AG04449 (cell line): ENCODE measurements at places on chromosomes 16 and 17.

GRCh38 chr16:4847774-4848587 is 700 bp downstream of the UBN1 start:
- no peak for DNase-seq

DNA sequence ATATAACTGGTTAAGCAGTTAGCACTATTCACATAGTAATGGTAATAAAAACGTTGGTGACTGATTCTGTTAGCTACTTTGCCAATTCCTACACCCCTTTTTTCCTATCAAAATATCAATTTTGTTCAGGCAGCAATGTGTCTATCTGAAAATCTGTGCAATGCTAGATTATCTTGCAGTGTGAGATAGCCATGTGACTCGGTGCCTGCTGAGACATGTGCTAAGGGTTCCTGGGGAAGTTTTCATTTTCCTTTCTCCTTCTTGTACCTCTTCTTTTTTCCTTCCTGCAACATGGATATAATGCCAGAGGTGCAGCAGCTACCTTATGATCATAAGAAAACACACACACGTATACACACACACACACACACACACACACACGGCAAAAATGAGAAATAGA is 100.5 kb upstream of the SHISA6 start:
- DNase-seq: no peak

- no peak for DNase-seq
Measured at GRCh38 chr16:83849421-83849820, 41.6 kb downstream of the HSBP1 start.

DNA sequence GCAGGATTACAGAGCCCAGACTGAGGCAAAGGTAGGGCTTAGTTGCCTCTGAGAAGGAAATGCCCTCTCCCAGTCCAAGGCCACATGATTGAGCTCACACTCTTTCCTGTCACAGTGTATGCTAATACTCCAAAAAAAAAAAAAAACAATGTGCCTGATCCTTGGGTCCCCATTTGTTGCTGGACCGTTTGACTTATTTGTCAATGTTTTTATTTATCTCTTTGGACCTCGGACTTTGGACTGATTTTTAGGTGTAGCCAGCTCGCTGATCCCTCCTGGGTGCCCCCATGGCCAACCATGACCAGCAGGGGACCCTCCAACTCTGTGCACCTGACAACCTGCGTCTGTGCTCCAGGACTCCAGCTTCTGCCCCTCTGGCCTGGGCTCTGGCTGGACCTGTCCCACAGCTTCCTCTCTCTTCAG is 622 bp upstream of the CCL16 start:
- no peak for DNase-seq

DNA sequence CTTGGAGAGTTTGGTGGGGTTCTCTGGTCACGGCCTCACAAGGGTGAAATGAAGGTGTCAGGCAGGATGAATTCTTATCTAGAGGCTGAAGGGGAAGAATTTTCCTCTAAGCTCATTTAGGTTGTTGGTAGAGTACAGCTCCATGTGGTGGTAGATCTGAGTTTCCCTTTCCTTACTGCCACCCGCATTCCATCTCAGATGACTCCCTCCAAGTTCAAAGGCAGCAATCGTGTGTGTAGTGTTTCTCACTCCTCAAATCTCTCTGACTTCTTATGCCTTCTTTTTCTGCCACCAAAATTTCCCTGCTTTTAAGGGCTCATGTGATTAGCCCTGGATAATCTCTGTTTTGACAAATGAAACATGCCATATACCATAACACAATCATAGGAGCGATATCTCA is 135.5 kb upstream of the MYOCD start:
- DNase-seq: no peak

DNA sequence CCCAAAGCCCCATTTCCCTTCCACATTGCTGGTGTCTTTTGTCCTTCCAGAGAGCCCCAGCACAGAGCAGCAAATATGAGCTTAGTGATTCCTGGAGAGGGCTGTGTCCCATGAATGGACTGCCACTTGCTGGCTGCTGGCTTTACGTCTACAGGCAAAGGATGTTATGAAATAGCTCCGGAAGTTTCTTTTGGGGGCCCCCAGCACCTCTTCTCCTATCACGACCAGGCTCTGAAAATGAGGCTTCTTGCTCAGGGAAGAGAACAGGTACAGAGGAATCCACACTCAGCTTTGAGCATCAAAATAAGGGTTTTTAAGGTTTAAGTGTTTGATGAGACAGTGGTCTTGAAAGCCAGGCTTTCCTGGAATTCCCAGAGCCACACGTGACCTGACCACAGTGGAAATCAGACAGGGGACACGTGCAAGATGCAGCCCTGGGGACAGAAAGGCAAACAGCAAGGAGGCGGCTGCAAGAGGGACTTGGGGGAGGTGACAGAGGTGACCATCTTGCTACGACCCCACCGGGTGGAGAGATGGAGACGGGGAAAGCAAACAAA is 58.1 kb downstream of the ZDHHC7 start:
- DNase-seq: no peak

DNA sequence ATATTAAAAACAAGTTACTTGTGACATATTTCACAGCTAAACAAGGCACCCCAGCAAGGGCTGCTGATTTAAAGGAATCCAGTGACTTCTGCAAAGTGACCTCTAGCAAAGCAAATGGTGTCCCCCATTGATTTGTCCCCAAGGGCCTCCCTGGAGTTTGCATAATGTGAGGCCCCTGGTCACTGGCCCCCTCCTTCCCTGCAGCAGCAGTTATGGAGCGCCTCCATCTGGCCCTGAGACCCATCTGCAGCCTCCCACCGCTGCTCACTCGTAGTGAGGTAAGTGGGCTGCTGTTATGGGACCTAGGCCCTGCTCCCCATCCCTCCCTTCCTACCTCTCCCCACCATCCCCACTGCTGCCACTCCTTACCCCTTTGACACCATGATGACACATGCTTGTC is 19.6 kb upstream of the EEF2K start:
- DNase-seq: no peak

DNA sequence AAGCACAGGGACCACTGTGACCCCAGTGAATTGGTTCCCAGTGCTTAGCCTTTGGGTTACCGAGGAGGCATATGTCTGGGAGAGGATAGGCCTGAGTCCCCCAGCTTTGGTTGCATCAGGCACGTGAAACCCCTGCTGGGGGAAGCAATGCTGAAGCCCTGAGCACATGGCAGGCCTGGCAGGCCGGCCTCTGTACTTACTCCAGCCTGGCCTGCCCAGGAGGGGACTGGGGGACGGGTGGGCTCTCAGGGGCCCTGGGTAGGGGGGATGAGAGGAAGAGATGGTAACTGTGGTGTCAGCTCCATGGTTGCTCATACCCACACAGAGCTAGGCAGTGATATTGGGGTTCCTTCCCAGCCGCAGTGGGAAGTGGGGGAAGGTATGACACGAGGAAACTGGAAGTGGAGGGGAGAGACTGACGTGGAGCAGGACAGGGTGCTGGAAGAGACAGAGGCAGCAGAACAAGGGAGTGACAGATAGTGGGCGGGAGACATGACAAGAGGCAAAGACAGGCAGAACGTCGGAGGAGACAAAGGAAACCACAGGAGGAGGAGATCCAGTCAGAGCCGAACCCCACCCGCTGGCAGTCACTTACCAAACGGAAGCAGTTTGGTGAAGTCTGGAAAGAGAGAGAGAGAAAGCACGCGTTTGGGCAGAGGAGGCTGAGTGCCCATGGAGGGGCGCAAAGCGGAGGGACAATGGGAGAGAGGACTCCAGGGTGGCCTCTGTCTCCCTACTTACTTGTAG is 9.1 kb downstream of the TMEM208 start:
- no peak for DNase-seq

GRCh38 chr16:88066680-88067529 is 115.7 kb downstream of the BANP start:
- no peak for DNase-seq

- DNase-seq: no peak
Measured at GRCh38 chr17:1473841-1474240, 17.8 kb upstream of the CRK start.

DNA sequence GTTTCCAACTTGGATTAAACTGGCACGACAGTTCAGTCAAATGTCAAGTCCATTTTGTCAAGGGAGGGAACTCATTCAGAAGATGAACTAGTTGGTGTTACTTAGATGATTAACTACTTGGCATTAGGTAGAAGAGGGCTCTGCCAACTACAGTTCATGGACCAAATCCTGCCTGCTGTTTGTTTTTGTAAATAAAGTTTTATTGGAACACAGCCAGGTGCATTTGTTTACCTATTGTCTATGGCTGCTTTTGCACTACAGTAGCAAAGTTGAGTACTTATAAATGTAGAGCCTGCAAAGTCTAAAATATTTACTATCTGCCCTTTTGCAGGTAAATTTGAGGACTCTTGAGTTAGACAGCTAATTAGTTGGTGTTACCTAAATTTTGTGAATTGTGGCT is 410.0 kb downstream of the MAF start:
- no peak for DNase-seq

DNA sequence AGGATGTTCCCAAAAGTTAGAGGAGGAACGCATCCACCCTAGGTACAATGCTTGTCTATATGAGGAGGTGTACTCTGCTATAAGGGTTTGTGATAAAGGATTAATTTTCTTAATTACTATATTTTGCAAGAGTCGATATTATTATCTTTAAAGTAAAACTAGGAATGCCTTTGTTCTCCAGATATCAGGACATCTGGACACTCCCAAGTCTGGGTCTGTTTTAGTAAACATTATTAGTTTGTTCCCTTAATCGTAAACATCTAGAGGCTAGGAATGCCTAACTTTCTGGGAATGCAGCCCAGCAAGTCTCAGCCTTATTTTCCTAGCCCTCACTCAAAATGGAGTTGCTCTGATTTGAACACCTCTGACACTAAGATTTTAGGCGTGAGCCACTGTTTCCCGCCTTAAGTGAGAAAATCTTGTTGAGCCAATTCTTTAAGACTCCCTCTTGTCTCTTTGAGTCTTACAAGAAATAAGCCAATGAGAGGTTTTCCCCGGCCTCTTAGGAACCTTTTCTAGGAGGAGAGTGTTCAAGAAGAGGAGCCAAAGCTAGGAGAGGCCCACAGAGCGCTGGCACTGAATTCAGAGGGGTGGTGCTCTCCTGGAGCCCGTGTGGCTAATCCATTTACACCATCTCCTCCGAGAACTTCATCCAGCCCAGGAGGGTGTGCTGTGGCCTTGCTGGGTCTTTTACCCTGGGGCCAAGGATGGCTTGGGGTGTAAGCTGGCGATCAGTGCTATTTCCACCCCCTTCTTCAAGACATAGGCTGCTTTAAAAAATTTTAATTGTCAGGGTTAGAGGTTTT is 40.9 kb downstream of the SMARCE1 start:
- no peak for DNase-seq

GRCh38 chr17:19346351-19347255 is 15.9 kb downstream of the B9D1 start:
- DNase-seq: peak; percentile 62

GRCh38 chr17:10060526-10060925 is 137.9 kb downstream of the GAS7 start:
- no peak for DNase-seq

DNA sequence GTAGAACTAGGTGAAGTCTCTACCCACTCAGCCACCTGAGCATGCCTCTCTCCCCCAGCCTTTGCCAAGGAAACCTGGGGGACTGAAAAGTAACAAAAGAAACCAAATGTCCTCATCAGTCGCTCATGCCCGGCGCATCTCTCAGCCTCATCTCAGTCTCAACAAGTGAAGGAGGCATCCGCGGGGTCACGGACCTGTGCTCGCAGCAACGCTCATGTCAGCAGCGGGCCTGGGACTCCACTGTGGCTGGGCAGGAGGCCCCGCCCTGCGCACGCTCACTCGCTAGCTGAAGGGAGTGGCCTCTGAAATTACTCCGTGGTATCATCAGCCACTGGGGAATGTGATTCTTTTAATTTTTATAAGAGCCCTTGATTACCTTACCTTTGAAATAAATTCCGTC is 31.3 kb downstream of the MAP1LC3B start:
- DNase-seq: no peak

- no peak for DNase-seq
Measured at GRCh38 chr17:80116921-80117380, 15.6 kb downstream of the GAA start.

DNA sequence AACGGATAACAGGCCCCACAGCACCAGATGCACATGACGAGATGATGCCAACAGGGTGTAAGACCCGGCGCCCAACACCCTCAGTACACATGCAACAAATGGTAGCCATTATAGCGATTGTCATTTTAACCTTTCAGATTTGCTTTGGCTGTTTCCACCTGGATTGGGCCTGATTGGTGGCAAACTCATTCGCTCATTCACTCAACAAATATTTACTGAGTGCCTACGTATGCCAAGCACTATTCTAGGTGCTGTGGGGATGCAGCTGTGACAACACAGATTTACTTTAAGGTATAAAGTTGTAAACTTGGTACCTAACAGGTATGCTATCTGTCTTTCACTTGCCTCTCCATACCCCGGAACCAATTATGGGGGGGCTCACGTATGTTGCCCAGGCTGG is 66.8 kb downstream of the SRCIN1 start:
- no peak for DNase-seq

GRCh38 chr17:8610558-8610957 is 20.0 kb downstream of the MYH10 start:
- DNase-seq: no peak

GRCh38 chr17:44183024-44183423 is 3.7 kb upstream of the TMUB2 start:
- no peak for DNase-seq

DNA sequence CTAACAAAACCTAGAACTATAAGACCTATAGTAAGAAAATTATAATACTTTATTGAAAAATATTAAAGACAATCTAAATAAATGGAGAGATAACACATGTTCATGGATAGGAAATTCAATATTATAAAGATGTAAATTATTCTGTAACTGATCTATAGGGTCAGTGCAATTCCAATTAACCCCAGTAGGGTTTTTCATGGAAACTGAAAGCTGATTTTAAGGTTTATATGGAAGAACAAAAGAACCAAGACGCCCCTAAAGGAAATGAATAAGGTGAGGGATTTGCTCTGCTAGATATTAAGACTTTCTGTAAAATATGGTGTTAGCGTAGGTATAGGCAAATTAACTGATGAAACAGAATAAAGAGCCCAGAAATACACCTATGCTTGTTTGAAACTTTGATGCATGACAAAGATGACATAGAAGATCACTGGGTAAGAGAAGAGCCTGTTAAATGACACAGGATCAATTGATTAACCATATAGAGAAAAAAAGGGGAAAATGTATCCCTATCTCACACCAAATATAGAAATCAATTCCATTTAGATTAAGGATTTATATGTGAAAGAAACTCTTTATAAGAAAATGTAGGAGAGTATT is 3.0 kb downstream of the ICAM2 start:
- DNase-seq: no peak

DNA sequence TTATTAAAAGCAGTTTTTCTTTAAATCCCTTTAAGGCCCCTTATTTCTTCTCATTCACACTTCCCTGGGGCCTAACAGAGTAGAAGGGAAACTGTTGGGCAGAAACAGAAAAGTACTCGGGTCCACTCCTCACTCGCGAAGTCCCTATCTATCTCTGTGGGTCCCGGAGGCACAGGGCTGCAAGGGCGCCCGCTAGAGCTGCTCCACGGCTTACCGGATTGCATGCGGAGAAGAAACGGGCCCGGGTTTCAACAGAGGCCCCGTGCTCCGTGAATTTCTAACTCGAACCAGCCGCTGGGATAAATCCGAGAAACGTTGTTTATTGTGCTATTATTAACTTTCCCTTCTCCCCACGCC is 4.3 kb downstream of the CBLN1 start:
- no peak for DNase-seq

GRCh38 chr16:68395815-68396214 is 52.5 kb downstream of the SMPD3 start:
- DNase-seq: no peak

- DNase-seq: no peak
Measured at GRCh38 chr17:81150377-81151077, 14.8 kb upstream of the PVALEF start.
